ENCODE measurements at places on chromosomes 4 and X.

- no peak for DNase-seq
These were observed 42.0 kb downstream of the CENPE start for GRCh38 chr4:103156106-103156505.

DNA sequence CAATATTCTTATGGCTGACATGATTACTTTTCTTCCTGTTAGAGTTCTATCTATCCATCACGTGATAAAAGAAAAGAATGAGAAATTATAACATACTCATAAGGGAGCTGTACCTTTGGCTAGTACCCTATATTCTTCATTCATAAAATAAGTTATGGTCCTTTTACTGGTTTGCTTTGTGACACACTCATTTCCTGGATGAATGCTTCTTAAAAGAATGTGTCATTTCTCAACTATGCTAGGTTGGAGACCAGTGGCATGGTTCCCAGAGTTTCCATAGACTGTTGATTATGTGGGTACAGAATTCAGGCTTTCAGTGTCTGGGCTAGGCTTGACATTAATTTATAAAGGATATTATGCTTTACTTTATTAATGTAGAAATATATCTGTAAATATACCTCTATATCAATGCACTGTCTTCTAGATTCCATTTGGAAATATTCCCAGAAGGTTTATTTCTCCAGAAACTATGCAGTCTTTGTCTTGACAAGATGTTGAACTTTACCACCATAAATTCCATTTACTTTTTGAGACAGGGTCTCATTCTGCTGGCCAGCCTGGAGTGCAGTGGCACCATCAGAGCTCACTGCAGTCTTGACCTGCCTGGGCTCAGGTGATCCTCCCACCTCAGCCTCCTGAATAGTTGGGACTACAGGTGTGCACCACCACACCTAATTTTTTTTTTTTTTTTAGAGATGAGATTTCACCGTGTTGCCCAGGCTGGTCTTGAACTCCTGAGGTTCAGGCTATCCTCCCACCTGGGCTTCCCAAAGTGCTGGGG is 23.8 kb downstream of the NUDT6 start:
- no peak for DNase-seq

DNA sequence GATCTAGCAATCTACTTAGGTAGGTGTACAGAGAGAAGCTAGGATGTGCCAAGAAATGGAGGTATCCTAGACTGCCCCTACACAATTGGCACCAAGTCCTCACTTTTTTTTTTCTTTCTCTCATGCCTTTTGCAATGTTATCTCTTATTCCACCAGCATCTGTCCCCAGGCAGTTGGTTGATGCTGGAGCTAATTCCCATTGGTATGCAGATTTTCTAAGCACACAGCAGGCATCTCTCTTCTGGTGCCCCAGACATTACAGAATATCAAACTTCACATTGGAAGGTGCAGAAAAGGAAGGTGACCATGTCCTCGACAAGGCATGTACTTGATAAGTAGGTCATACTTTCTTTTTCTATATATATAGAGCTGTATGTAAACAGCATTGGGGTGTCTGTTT is 21.6 kb downstream of the LUZP4 start:
- no peak for DNase-seq

GRCh38 chr4:170827562-170828274 is 738.0 kb upstream of the AADAT start:
- no peak for DNase-seq

DNA sequence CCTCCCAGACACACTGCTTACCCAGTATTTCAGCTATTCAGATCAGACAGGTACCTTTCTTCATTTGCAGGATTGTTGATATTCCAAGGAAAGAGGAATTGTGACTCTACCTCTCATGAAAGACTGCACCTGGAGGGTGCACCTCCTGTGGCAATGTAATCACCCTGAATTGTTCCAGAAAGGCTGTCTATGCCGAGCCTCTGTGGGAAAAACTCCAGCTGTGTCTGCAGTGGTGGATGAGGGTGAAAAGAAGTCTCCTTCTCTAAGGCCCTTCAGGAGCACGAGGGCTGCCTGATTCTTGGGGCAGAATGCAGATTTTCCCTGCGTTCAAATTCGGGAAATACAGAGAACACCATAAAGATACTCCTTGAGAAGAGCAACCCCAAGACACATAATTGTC is 108.2 kb upstream of the ADAMTS3 start:
- no peak for DNase-seq

- no peak for DNase-seq
These were observed 56.4 kb upstream of the VEGFC start for GRCh38 chr4:176849076-176849475.

- DNase-seq, result no peak
These were observed 291.4 kb upstream of the PRKX start for GRCh38 chrX:4004822-4005221.

DNA sequence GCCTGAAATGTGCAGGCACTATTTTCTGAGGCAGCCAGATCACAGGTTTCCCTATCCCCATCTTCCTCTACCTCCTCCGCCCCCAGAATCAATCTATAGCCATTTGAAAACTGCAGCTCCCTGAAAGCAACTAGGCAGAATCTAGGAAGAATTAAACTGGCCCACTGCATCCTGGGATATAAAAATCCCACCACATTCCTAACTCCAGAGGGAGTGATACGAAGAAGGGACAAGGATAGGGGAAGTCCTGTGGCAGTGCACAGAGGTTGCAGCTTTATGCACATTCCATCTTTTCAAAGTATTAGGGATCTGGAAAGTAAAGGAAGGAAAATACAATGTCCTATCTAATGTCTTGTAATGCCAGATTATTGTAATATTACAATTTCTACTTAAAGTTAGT is 18.3 kb upstream of the HERC3 start:
- no peak for DNase-seq

GRCh38 chr4:70994387-70995099 is 1.1 kb downstream of the DCK start:
- DNase-seq, result no peak

GRCh38 chr4:56388306-56388705 is 1.0 kb upstream of the AASDH start:
- DNase-seq, result no peak

DNA sequence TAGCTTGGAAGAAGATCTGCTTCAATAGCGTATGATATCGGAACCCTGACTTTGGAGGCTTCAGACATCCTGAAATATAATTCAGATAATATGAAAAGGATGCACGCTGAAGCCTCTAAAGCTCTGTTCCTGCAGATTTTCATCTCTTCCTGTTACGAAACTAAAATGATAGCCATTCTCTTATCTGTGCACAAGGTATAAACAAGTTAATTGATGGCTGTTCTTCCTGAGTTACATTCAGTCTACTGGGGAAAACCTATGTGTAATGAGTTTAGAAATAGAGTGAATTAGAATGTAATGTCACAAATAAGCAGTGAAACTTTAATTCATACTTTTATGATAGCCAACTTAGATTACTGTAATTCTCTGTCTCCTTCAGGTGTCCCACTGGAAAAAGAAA is 36.8 kb upstream of the AGA start:
- no peak for DNase-seq

DNA sequence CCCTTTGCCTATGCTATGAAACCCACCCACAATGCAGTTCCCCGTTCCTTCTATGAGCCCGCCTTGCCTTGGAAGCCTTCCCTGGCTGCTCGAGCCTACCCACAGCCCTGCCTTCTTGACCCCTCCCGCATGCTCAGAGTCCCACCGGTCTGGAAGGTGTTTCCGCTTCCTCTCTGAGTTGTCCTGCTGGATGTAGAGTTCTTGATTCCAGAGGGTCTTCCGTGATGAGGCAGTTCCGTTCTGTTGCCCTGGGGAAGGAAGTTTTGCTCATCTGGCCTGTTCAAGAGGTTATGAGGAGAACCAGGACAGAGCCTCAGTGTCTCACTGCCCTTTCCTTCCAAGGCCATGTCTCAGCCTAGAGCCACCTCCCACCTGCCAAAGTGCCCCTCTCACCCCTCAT is 7.5 kb downstream of the GPKOW start:
- DNase-seq, result no peak

DNA sequence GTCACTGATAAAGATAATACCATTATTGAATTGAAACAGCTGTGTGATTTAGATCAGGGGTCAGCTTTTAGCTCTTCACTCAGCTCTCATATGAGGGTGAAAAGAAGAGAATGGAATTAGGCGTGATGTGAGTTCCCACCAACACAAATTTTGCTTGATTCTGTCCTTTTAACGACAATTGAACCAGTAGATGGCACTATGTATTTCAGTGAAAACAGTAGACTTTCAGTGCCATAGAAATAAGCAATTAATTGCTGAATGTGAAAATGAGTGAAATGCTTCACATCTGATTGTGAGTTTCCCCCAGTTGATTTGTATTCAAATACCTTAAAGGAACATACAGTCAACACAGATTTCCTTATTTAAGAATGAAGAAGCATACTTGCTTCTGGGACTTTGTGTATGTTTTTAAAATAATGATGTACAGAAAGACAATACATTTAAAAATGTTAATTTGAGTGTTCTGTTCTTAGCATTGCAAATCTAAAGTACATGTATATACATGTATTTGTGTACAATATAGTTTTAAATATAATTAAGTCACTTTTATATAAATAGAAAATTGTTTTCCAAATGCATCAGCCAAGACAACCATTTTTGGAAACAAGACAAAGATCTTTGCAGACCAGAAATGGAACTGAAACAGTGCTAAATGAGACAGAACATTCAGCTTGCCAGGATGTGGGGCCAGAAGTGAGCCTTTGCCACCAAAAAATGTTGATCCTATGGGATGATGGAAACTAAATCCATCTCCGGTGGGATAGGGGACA is 178.8 kb downstream of the SNCA start:
- DNase-seq, result no peak

DNA sequence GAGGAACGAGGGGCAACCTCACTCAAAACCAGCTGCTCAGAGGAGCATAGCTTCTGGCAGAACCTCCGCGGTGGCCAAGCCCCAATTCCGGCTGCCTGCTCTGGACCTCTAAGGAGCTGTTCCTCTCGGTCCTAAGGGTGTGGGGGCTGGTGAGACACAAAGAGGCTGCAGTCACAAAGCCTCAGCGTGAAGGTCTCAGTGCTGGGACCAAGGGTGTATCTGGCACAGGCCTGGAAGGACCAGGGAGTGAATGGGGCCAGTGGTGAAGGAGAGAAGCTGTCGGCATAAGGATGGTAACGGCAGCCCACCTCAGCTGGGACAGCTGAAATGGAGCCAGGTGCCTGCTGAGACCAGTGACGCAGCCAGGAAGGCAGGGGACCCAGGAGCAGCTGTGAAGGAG is 5.3 kb downstream of the PDE6B start:
- DNase-seq, result no peak
